Muscle of back (tissue), 13 donors: ENCODE measurements at places on chromosomes 1 and 21.

DNA sequence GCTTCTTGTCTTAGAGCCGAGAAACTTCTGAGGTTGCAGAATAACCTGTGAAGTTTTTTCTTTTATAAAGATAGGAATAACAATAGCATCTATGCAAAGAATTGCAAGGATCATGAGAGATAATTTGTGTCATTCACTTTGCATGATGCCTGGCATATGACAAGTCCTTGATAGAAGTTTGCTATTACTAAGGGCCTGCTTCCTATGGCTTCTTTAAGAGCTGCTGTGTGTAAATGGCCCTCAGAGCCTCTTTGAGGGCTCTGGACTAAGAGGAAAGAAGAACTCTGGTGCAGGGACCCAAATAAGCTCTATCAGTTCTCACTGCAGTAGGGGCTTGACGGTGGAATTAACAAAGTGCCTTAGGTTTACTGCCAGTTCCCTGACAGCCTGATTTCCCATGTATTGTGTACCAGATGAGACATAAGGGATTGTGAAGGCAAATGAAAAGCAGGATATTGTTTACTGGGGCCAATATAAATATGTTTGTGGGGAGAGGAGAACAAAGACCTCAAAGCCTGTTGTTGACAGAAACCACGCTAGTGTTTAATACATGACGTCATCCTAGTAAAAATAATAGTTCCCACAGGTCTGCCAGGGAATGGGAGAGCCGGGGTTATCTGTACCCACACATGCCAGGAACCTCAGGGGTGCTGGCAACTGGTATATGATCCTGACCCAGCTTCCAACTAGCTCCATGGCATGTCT is 131.2 kb upstream of the UBE2U start:
- no peak for DNase-seq

DNA sequence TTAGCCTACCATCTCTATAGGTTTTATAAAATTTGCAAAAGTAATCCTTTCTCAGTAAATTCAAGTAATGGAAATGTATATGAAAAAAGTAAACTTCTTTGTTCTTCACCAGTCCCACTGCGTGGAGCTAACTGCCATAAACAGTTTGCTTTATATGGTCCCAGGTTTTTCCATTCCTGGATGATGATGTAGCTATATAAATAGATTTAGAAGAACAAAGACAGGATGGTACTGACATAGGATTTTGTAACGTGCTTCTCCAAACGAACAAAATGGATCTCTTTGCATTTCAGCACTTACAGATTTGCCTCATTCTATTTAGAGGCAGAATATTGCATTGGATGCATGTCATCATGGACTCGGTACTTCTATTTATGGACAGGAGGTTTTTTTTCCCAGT is 57.3 kb downstream of the SMYD2 start:
- no peak for DNase-seq

- DNase-seq, result no peak
These were observed 16.8 kb downstream of the LGR6 start for GRCh38 chr1:202210385-202210784.

DNA sequence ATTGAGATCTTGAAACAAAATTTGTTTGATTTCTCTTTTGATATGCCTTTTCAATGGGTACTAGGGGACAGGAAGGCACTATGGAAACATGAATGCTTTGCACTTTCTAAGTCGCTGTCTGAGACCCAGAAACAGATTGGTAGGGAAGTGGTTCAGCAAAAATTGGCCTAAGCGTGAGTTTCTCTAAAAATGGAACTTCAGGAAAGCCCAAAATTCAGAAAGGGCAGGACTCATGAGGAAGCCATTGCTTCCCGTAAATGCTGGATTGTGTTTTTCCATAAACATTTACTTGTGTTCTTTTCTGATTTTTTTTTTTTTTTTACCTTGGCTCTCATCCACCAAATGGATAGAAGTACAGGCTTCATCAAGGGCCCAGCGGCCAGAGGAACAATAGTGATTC is 123.7 kb upstream of the ATP1B1 start:
- DNase-seq, result no peak

GRCh38 chr1:110880708-110881374 is 7.9 kb downstream of the CD53 start:
- DNase-seq, result no peak

GRCh38 chr1:160236806-160237205 is 25.5 kb downstream of the DCAF8 start:
- DNase-seq, result no peak

DNA sequence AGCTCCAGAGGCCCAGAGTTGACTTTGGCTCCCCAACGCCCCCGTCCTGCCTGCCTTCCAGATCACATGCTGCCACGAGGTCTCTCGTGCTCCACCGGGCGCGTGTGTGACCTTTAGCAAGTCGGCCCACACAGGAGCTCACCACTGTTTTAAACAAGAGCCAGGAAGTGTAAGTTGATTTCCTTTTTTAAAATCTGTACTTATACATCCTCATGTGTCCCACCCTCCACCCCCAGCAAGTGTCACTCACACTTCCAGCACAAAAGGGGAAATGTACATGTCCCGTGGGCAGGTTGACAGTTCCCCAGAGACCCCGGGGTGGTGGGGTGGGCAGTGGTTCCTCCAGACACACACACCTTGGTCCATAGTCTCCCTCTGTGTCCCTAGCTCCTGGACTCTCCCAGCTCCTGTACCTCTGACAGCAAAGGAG is 84.4 kb downstream of the STUM start:
- no peak for DNase-seq
